ENCODE measurements at places on chromosomes 7 and 10.

GRCh38 chr10:68184546-68184945 lies 47.4 kb downstream of the ATOH7 start:
- H3K4me1 ChIP-seq = no peaks in the 10 kb centered on the region
- DNase-seq = no peak
- H3K27ac ChIP-seq = no peak overlapping the region

DNA sequence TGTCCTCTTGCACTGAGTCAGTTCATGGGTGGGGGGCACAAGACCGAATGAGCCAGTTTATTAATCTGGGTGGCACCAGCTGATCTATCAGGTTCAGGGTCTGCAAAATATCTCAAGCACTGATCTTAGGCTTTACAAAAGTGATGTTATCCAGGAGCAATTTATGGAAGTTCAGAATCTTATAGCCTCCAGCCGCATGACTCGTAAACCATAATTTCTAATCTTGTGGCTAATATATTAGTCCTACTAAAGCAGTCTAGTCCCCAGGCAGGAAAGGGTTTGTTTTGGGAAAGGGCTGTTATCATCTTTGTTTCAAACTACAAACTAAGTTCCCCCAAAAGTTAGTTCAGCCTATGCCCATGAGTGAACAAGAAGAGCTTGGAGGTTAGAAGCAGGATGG lies 33.9 kb downstream of the AKR1C8 start:
- no peaks in the 10 kb centered on the region for H3K27me3 ChIP-seq
- peaks cover 35% of the 10 kb centered on the region for H3K4me1 ChIP-seq
- no peak for DNase-seq
- H3K4me3 ChIP-seq = no peak overlapping the region
- no peak overlapping the region for H3K27ac ChIP-seq

- peak; percentile 62 for DNase-seq
- H3K27ac ChIP-seq = no peak overlapping the region
- H3K36me3 ChIP-seq = no peaks in the 10 kb centered on the region
- H3K27me3 ChIP-seq = no peaks in the 10 kb centered on the region
These were observed 17.8 kb downstream of the YKT6 start for GRCh38 chr7:44218418-44219201.

- no peaks in the 10 kb centered on the region for H3K27me3 ChIP-seq
- H3K27ac ChIP-seq = no peak overlapping the region
- no peaks in the 10 kb centered on the region for H3K4me1 ChIP-seq
- DNase-seq = no peak
- no peaks in the 10 kb centered on the region for H3K36me3 ChIP-seq
These were observed 834.3 kb upstream of the C7orf33 start for GRCh38 chr7:147756300-147756699.

DNA sequence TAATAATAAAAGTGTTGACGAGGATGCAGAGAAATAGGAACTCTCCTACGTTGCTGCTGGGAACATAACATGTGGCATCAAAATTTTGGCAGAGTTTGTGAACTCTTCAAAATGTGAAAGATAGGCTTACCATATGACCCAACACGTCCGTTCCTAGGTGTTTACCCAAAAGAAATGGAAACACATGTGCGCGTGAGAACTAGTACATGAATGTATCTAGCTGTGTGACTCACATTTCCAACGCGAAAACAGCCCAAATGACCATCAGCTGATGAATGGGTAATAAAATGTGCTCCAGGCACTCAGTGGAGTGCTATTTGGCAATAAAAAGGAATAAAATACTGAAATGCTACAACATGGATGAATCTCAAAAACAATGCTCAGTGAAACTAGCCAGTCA lies 10.4 kb upstream of the ELFN1 start:
- H3K36me3 ChIP-seq = no peaks in the 10 kb centered on the region
- no peak overlapping the region for H3K27ac ChIP-seq
- H3K4me3 ChIP-seq = no peak overlapping the region
- no peaks in the 10 kb centered on the region for H3K27me3 ChIP-seq

DNA sequence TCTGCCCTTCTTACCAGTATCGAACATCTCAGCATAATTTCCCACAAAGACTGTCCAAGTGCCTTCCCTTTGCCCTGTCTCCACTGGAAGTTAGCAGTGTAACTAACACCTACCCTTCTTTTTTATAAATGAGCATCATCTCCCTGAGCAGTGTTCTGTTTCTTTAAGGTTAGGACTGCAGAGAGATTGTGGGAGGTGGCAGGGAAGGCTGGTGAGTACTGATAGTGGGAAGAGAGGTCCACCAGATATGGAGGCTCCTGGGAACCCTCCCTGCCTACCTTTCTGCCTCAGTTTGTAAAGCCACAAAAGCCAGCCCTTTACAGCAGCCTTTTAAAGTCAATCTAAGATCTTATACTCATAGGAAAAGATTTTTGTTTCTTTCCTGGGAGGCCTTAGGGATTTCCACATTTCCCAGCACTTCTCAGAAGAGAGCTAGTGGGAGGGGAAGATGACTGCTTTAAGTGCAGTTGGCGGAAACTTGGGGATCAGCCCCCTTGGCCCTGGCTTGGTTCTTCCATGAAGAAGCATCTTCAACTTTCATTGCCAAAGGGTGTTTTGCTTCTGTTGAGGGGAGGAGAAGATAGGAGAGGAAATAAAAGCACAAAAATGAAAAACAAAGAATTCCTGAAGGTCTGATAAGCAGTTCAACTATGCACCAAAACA lies 36.6 kb upstream of the CALD1 start:
- no peaks in the 10 kb centered on the region for H3K27me3 ChIP-seq
- H3K36me3 ChIP-seq = no peaks in the 10 kb centered on the region
- peak overlapping the region; percentile 19 for H3K27ac ChIP-seq
- no peak for DNase-seq

DNA sequence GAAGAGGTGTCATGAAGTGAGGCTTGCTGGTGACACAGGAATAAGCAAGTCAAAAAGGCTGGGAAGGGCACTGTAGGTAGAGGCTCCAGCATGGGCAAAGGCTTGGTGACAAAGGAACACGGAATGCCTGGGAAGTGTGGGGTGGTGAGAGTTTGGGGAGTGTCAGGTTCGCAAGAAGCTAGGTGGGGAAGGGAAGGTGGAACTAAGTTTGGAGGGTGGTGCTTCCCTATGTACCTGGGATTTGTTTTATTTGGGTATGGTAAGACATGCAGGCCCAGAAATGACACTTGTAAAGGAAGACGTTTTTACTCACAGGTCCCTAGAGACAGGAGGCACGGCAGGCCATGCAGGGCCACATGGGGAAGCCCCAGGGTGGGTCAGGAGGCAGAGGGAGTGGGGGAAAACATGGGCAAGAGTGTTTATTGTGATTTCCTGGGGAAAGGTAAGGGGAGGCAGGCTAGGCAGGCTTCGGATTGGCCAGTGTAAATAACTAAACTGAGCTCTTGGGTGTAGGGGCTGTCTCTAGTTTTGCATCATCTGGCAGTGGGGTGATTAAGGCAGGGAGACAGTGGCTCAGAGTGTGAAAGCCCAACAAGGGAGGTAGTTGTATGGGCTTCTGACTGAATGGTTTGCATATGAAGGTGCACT lies 52.1 kb downstream of the SH2D4B start:
- no peak for DNase-seq
- H3K4me3 ChIP-seq = no peak overlapping the region
- no peaks in the 10 kb centered on the region for H3K4me1 ChIP-seq
- H3K27me3 ChIP-seq = no peaks in the 10 kb centered on the region

DNA sequence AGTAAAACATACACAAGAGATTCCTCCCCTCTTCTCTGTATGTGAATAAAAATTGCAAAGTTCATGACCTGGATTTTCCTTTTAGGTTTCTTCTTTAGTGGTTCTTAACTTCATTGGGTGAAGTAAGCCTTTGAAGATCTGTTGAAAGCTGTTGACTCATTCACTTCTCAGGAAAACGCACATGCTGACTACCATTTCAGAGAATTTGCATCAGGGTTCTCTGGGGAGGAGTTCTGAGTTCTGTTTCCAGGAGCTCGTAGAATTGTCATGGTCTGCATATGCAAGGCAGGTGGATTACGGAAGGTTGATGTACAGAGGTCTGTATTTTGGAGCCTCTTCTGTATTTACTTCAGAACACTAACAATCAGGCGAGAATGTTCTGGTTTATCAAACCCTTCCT lies 962 bp upstream of the SLC26A4 start:
- H3K4me3 ChIP-seq = no peak overlapping the region
- H3K27ac ChIP-seq = no peak overlapping the region
- DNase-seq = no peak
- no peaks in the 10 kb centered on the region for H3K4me1 ChIP-seq

GRCh38 chr10:33859319-33860022 lies 525.0 kb upstream of the NRP1 start:
- H3K27me3 ChIP-seq = no peaks in the 10 kb centered on the region
- no peak overlapping the region for H3K4me3 ChIP-seq
- peaks cover 3% of the 10 kb centered on the region for H3K4me1 ChIP-seq
- DNase-seq = no peak

DNA sequence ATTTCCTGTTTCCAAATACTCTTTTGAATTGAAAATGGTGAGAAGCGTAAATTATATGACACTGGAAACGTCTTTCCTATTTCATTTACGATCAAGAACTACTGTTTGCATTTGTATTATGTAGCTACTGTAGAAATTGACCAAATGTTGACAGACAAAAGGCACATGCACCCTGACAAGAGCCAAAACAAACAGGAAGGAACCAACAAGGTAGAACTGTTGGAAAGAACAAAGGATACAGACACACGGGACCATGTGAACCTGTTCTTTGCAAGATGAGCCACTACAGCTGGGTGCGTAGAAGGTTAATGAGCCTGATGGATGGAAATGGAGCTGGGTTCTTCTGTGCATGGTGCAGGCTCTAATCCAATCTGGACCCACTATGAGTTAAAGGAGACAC lies 48.4 kb upstream of the FZD8 start:
- H3K27me3 ChIP-seq = no peaks in the 10 kb centered on the region

DNA sequence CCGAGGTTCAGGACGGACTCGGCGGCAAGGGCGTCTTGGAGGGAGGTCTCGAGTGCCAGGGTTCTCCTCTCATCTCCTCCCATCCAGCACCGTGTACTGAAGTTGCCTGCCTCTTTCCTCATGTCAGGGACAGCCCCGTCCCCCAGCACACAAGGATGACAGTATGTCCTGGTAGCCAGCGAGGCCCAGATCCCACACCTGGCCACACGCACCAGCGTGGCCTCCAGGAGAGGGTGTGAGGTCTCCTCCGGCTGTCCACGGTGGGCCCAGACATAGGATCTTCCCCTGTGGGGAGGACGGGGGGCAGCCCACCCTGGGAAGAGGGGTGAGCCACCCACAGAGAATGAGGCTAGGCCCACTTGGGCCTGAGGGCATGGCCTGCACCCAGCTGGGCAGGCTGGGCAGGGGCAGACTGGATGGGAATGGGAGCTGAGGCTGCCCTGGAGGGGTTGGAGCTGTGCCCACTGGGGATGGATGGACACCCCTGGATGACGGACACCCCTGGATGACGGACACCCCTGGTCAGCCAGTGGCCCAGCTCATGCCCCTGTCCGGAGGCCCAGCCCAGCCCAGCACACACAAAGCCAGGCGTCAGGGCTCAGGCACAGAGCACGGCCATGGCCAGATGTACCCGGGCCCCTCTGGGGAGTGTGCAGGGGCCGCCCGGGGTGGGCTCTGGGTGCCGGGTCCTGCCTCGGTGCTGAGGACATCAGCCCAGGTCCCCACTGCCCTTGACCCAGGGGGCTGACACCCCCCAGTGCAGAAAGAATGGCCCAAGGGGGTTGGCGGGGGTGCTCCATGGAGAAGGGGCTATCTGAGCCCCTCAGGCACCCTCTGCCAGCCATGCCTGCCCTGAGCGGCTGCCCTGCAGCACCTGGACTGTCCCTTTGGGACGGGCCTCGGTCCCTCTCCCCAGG lies 30.9 kb upstream of the CFAP46 start:
- H3K36me3 ChIP-seq = no peaks in the 10 kb centered on the region
- DNase-seq = no peak
- H3K27ac ChIP-seq = no peak overlapping the region
- no peaks in the 10 kb centered on the region for H3K4me1 ChIP-seq

DNA sequence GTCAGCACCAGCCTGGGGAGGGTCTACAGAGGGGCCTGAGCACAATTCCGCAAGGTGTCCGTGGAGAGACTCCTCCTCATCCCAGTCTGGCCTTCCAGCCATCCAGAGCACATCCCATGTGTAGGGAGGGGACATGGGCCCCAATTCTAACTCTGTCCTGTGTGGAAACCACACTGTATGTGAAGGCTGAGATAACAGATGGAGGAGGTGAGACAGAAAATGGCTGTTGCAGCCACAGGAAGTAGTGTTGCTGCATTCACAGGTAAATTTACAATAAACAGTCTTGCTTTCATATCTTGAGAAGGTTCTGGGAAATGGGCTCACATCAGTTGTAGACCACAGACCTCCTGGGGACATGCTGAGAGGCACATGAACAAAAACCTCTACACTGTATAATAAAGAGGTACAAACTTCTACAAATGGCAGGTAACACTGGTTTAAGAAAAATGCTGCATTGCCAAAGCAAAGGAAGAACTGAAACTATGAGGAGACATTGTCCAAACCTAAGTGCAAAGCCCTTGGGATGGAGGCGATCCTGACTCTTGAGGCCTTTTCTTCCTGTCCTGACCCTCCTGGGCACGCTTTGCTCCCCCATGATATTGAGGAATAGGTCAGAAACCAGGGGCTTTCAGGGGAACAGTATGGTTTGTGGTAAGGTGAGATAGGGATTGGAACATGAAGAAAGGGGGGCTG lies 21.6 kb upstream of the GIMAP2 start:
- no peak overlapping the region for H3K27ac ChIP-seq
- no peaks in the 10 kb centered on the region for H3K27me3 ChIP-seq
- H3K36me3 ChIP-seq = no peaks in the 10 kb centered on the region
- no peak overlapping the region for H3K4me3 ChIP-seq
- H3K4me1 ChIP-seq = no peaks in the 10 kb centered on the region

DNA sequence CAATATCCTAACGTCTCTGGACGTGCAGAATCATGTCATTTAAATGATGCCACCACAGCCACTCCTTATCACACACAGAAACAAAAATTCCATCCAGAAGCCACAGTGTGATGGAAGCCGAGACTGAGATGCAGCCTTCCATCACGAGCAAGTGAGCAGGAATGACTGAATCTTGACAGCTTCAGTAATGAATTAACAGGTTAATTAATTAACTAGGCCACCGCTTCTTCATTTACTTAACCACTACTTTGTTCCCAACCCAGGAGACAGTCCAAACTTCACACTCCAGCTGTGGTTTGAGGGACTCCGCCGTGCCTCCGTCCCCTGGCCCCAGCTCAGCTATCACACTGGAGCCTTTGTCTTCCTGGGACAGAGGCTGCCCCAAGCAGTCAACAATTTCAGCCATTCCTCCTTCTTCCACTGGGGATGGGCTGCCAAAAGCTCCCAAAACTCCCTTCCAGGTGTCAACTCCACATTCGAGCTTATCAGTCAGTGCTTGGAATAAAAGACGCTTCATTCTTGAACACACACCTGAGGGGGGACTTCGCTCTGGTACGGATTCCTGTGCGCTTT lies 65.9 kb downstream of the FGFR2 start:
- no peaks in the 10 kb centered on the region for H3K36me3 ChIP-seq
- no peaks in the 10 kb centered on the region for H3K4me1 ChIP-seq
- no peak for DNase-seq
- peak overlapping the region; percentile 59 for H3K27ac ChIP-seq
- no peak overlapping the region for H3K4me3 ChIP-seq

GRCh38 chr7:131336956-131337355 lies 9.3 kb downstream of the MKLN1 start:
- peaks cover 6% of the 10 kb centered on the region for H3K4me1 ChIP-seq
- DNase-seq = no peak
- no peak overlapping the region for H3K4me3 ChIP-seq
- no peak overlapping the region for H3K27ac ChIP-seq
- no peaks in the 10 kb centered on the region for H3K27me3 ChIP-seq
